Activated CD8-positive, alpha-beta memory T cell treated with anti-CD3 and anti-CD28 coated beads, Interleukin-2, amount 10 ng/mL, durations not matched to agents 7 days and 5 days (primary cell): ENCODE measurements at places on chromosomes 5 and 9.

- DNase-seq: no peak
These were observed 206.1 kb upstream of the NFIL3 start for GRCh38 chr9:91629718-91630117.

DNA sequence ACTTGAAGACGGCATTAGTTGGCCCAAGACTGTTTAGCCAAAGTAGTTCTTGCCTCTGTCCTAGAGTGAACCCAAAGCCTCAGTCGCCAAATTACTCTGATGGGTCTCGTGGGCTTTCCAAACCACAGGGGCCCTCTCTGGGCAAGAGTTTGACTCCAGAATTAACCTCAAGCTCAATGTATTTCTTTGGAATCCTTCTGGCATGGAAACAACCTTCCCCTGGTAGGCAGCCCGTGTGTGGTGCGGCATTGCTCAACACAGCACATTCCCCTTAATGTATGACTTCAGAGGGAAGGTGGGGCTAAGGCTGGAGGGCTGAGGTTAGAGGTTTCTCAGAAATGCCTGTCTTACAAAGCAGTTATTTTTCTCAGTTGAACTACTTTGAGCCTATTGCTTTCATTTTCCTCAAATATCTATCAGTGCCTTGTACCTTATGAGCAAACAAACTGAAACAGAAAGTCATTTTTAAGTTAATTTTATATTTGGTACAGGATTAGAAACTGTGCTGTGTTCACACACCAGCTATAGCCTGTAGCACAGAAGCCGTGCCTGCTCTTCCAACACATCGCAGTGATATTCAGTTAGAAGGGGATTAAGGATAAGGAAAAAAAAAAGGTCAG is 123.9 kb upstream of the HAPLN1 start:
- peak; percentile 77 for DNase-seq

- no peak for DNase-seq
These were observed 80.8 kb downstream of the ARRDC3 start for GRCh38 chr5:91302305-91302704.

GRCh38 chr5:163964671-163965070 is 459.3 kb downstream of the MAT2B start:
- DNase-seq: no peak

DNA sequence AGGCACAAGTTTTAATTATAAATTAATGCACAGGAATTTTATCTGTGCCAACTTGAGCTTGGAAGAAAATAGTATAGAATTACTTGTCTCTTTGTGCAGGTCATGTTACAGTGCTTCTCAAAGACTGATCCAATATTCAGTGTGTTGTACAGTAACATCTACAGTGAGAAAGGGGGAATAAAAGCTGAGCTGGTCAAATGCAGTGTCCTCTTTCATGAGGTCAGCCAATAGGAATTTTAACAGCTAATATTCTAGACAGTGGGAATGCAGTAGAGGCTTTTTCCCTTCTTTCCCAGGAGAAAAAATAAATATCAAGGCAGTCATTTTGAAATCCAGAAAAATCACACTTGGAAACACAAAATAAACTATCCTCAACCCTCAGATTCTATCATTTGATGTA is 95.7 kb upstream of the ITGA1 start:
- no peak for DNase-seq

DNA sequence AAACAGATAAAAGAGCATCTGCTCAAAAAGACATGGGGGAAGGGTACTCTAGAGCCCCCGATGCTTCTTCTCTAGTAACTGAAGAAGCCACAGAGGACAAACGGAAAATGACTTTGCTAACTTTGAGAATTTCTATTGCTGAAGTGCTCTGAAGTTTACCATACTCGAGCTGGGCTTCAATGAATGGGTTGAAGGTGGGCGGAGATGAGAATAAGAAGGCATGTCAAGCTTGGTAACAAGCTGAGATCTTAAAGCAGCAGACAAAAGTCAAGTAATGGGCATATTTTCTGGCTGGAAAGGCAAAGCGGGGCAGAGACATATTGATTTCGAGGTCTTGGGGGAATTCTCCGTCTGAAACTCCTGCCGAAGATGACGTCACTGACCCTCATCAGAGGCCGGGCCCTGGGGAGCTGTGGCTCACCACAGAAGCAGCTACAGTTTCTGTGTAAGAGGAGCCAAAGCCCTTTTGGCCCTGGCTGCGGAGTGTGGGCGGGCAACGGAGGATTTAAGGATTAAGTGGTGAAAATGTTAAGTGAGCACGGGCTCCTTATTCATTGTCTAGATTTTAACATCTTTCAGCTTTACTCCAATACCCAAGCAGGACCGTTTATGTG is 115.8 kb upstream of the SLIT3 start:
- DNase-seq: no peak

GRCh38 chr9:137920753-137921152 is 43.2 kb downstream of the CACNA1B start:
- no peak for DNase-seq

DNA sequence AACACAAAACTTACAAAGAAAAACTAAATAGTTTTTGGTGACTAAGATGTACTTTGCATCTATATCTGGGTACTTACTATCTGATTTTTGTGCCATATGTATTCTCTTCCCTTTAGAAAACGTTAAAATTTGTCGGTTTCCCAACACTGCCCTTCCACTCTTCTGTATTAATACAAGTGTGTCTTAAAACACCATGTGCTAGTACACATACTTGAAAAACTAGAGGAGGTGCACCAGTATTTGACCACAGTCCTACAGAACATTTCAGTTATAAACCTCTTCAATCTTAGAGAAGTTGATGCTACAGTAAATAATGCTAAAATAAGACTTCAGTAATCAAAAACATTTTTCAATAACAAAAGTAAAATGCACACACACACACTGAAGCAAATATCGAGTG is 251.2 kb downstream of the EFNA5 start:
- DNase-seq: no peak

DNA sequence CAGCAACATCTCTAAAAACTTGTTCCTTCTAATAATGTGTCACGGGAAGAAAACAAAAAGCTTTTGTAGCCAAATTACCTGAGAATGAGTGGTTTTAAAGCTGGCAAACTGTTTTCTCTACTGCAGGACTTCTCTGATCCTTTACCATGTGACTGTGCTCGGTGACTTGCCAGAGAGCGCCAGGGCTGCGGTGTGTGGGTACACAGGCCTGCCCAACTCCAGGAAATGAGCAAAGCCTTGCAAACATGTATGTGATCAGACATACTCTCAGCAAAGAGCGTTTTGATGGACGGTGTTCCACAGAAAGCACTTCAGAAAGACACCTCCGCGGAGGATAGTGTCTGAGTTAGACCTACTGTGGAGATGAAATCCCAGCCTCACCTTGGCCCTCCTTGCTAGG is 157.3 kb downstream of the SPOCK1 start:
- DNase-seq: no peak

GRCh38 chr5:116646611-116647289 is 72.1 kb upstream of the SEMA6A start:
- no peak for DNase-seq

GRCh38 chr5:74865804-74866595 is at the start of gene FAM169A:
Gene FAM169A (minus strand): TSS chr5:74866387. CDS start chr5:74841676, 24,711 bp downstream.
- DNase-seq: peak; percentile 51

DNA sequence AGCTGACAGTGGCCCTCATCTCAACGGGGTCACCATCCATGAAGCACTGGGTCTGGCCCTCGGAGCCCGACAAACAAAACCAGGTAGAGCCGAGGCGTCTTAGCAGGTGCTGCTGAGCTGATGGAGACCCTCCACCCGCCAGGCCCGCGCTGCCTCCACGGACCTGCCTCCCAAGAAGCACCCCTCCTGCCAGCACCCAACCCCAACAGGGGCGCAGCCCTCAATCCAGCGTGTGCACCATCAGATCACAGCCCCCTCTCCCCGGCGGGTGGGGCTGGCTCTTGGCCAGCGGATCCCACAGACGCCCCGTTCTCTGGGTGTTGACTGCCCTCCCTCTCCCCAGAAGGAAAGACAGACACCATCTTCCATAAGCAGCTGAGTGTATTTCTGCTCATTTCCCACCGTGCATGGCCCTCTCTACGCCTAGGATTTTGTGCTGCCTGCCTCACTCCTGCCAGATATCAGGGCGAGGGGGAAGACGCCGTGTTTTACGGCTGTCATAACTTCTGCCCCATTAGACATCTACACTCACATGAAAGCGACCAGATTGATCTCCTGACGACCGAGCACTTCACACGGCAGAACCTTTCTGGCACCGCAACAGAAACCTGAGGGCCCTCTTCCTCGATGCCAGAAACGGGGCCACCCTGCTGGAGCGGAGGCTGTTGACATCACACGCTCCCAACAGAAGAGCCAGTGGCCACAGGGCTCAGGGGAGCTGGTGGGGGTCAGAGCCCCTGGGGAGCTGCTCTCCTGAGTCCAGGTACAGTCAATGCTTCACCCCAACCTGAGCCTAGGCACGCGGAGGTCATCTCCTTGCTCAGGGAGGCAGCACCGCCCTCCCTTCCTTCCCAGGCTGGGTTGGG is 12.4 kb downstream of the NACC2 start:
- no peak for DNase-seq

GRCh38 chr5:179608131-179608581 is 15.3 kb downstream of the HNRNPH1 start:
- DNase-seq: peak; percentile 85

DNA sequence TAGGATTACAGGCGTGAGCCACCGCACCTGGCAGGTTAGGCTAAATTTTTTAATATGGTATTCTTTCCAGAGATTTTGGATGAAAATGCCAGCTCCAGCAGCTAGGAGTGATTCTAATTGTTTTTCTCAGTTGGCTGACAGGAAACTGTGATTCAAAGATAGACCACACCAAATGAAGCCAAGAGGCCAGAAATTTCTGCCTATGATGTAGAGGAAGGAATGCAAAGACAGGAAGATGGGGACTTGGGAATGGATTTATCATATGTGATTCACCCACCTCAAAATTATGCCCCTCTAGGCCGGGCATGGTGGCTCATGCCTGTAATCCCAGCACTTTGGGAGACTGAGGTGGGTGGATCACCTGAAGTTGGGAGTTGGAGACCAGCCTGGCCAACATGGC is 53.3 kb downstream of the UGCG start:
- no peak for DNase-seq

DNA sequence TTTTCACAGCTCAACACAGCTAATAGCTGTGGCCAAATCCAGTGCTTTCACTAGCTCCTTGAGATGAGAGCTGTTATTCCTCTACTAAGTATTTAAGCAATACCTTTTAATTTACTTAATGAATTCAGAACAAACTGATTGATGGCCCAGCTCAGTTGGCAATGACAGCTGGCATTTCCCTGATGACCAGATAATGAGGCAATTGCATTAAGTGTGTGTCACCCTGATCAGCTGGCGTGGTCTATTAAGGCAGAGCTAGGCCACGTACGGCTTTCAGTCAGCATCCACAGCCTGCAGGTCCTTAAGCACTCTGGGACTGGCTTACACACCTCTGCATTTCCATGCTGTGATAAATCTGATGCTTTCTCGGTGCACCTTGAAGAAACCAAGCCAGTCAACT is 34.4 kb downstream of the TTLL11 start:
- DNase-seq: no peak

DNA sequence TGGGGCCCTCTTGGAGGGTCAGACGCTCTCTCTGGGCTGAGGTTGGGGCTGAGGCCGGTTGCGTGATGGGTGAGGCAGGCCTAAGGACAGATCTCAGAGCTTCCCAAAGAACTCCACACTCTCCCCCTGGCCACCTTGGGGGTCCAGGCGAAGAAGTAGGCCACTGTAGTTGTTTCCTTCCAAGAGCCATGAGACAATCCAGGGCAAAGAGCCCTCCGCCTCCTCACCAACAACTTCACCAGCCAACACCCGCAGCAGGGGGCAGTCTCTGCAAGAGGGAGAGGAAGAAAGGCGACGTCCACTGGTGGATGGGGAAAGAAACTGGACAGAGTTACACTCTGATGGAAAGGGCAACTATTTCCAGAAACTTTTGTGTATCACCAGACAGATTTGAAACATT is 10.7 kb downstream of the SLC35A4 start:
- no peak for DNase-seq

- no peak for DNase-seq
These were observed 60.3 kb downstream of the RASA1 start for GRCh38 chr5:87327998-87328397.

- DNase-seq: no peak
These were observed 4.0 kb downstream of the MAN2A1 start for GRCh38 chr5:109693535-109694400.

DNA sequence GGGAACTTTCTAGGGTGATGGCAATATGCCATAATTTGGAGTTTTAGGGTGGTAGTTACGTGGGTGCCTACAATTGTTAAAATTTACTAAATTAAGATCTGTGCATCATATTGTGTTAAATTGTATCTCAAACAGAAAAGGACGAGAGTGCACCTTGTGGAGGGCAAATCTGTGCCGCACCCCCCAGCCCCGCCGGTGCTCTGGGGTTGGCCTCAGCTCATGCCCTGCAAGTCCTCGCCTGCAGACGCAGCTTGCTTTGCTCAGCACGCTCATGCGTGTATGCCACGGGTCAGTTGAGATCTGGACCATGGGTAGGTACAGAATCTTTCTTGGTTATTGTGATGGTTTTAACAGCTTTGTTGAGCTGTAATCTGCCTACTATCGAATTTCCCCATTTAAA is 33.7 kb upstream of the FCN1 start:
- DNase-seq: no peak

DNA sequence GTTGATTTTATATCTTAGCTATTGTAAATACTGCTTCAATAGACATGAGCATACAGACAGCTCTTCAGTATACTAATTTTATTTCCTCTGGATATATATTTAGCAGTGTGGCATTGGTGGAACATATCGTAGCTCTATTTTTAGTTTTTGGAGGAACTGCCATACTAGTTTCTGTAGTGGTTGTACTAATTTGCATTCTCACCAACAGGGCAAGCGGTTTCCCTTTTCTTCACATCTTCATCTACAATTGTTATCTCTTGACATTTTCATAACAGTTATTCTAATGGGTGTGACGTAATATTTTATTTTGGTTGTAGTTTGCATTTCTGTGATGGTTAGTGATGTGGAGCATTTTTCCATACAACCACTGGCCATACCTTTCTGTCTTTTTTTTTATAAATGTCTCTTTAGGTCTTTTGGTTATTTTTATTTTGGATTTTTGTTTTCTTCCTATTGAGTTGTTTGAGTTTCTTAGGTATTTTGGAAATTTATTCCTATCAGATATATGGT is 32.5 kb downstream of the TAF11L14 start:
- DNase-seq: no peak

GRCh38 chr9:93893899-93894690 is 61.1 kb downstream of the BARX1 start:
- DNase-seq: peak; percentile 23

GRCh38 chr5:143987751-143988560 is 176.0 kb downstream of the HMHB1 start:
- no peak for DNase-seq

DNA sequence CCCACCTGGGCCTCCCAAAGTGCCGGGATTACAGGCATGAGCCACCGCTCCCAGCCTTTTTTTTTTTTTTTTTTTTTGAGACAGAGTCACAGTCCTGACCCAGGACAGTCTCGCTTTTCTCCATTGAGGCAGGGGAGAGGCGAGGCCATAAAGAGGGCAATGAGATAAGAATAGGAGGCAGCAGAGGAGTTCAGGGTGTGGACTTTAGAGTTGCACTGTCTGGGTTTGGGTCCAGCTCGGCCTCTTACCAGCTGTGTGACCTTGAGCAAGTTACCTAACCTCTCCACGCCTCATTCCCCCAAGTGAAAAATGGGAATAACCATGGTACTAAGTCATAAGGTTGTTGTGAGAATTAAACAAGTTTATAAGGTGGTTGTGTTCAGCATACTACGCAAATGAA is 24.6 kb upstream of the ANKH start:
- DNase-seq: no peak

- no peak for DNase-seq
These were observed at the start of gene LRRC14B for GRCh38 chr5:191036-191948. Gene LRRC14B (plus strand): TSS chr5:191495. CDS start chr5:191539, 44 bp downstream.

GRCh38 chr5:73374520-73375190 is 73.9 kb downstream of the FOXD1 start:
- DNase-seq: no peak

- DNase-seq: no peak
These were observed 532.2 kb upstream of the WWC1 start for GRCh38 chr5:167759057-167759821.
